ENCODE measurements at places on chromosomes 16 and 17. TPM values are rescaled to one million over a fixed set of nuclear protein-coding genes. Genes with fewer than 3 reads are reported as not detected.
A peak's percentile ranks its signal among the peaks of the same experiment; 100 is the strongest.

Gene CCL7
- total RNA-seq: not detected

Gene WSCD1
- total RNA-seq: not detected

- no peak for DNase-seq
- H3K4me3 ChIP-seq: no peak overlapping the region
- no peaks in the 10 kb centered on the region for H3K27me3 ChIP-seq
These were observed 5.0 kb upstream of the KRT19 start for GRCh38 chr17:41532947-41533570.

DNA sequence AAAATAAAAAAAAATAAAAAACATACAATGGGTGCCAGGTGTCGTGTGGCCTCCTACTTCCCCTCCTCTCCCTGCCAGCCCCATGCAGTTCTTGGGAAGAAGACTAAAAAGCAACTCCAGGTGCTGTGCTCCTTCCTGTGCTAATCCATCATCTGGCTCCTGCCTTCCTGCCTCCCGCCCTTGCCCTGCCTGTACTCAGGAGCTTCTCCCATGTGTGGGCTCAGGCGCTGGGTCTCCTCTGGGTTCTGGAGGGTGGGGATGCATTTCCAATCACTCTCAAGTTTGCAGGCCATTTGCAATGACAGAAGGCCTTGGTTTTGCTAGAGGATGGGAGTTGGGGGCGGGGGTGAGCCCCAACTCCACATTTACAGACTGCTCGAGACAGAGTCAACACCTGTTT lies 122.9 kb downstream of the SDK2 start:
- H3K36me3 ChIP-seq: no peaks in the 10 kb centered on the region
- no peak overlapping the region for H3K4me3 ChIP-seq
- H3K4me1 ChIP-seq: no peaks in the 10 kb centered on the region
- H3K27me3 ChIP-seq: no peaks in the 10 kb centered on the region

DNA sequence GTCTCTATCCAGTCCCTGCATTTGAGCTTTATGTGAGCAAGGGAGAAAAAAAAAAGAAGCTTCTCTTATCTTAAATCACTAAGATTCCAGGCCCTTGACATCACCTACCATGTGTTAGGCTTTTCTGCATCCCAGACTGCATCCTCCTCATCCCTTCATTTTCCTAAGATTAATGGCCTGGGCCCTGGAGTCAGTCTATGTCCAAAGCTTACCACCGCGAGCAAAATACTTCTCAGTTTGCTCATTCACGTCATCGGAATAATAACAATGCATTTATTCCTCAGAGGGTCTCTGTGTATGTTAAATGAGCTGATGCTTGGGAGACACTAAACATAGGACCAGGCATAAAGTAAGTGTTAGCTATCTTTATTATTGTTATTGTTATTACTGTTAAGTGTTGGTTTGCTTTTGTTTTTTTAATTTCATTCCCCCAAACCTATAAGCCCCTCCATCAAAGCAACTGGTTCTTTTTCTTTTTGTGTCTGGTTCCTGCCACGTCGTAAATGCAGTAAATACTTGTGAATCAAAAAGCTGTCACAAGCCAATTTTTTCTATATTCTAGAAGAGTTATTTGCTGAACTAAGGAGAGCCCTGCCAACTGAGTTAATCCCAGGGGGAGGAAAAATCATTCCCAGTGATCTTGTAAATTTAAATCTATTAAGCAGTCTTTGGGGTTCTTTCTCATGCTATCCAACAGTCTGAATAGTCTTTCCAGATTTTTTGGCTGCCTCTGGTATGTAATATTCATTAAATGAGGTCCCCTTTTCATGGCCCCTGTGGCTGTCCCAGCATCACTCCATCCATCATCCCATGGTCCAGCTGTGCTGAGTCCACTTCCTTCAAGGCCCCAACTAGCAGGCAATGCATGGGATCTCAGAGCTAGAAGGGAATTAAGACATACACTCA lies 46.5 kb downstream of the VAT1L start:
- no peak overlapping the region for H3K27ac ChIP-seq
- H3K36me3 ChIP-seq: no peaks in the 10 kb centered on the region
- no peak overlapping the region for H3K4me3 ChIP-seq
- no peaks in the 10 kb centered on the region for H3K27me3 ChIP-seq
- H3K4me1 ChIP-seq: no peaks in the 10 kb centered on the region

GRCh38 chr17:15886804-15887203 lies 58.1 kb upstream of the ADORA2B start:
- H3K27me3 ChIP-seq: no peaks in the 10 kb centered on the region
- no peak overlapping the region for H3K4me3 ChIP-seq
- H3K27ac ChIP-seq: no peak overlapping the region
- H3K36me3 ChIP-seq: no peaks in the 10 kb centered on the region
- H3K4me1 ChIP-seq: no peaks in the 10 kb centered on the region
- no peak for DNase-seq

- H3K27me3 ChIP-seq: no peaks in the 10 kb centered on the region
- H3K4me1 ChIP-seq: peaks cover 18% of the 10 kb centered on the region
- DNase-seq: no peak
- peaks cover 9% of the 10 kb centered on the region for H3K36me3 ChIP-seq
- H3K4me3 ChIP-seq: peak overlapping the region; percentile 93
These were observed 1.2 kb upstream of the METTL26 start for GRCh38 chr16:637081-638018.

DNA sequence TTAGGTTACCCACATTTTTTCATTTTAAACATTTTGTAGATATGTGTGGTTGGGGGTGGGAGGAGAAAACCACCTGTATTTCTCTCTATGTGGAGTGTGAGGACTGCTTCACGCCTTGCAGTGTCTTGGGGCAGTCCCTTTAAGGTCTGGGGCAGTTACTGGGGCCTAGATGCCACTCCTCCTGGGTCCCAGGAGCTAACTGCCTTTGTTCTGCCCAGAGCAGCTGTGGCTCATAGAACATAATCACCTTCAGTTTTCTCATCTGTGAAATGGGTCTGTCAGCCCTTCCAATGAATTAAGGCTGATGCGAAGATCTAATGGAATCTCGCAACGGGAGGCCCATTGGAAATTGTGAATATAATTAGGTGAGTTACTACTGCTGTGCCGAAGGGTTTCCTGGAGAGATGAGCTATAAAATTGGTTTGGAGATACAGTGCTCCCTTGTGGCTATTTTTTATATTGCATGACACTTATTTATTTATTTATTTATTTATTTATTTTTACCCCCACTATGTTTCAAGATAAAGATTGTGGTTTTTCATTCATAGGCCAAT lies 22.9 kb downstream of the DHRS7C start:
- peaks cover 29% of the 10 kb centered on the region for H3K27me3 ChIP-seq
- H3K27ac ChIP-seq: no peak overlapping the region
- H3K4me1 ChIP-seq: no peaks in the 10 kb centered on the region
- DNase-seq: no peak
- H3K4me3 ChIP-seq: no peak overlapping the region

DNA sequence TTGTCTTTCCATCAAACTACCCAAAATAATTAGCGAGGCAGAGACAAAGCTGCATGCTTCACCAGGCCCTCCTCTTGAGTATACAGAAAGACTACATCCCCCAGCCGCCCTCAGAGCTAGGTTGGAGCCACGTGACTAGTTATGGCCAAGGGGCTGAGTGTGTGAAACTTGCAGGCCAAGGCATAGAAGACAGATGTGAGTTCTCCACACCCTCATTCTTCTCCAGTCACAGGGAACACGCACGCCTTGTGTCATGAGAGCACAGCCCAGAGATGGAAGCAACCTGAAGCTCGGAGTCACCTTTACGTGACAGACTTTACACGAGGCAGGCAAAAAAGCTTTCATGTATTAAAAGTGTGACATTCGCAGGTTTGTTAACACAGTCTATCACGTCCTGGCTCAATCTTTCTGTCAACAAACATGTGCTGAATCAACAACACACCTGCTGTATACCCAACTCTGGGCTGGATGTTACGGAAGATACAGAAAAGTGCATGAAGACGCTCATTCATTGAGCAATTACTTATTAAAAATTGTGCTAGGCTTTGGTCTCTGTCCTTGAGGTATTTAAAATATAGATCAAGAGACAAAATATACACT lies 38.3 kb downstream of the STX8 start:
- H3K4me1 ChIP-seq: no peaks in the 10 kb centered on the region
- no peak for DNase-seq
- no peaks in the 10 kb centered on the region for H3K27me3 ChIP-seq
- H3K4me3 ChIP-seq: no peak overlapping the region
- no peaks in the 10 kb centered on the region for H3K36me3 ChIP-seq
